ENCODE measurements at places on chromosomes 4 and X.

DNA sequence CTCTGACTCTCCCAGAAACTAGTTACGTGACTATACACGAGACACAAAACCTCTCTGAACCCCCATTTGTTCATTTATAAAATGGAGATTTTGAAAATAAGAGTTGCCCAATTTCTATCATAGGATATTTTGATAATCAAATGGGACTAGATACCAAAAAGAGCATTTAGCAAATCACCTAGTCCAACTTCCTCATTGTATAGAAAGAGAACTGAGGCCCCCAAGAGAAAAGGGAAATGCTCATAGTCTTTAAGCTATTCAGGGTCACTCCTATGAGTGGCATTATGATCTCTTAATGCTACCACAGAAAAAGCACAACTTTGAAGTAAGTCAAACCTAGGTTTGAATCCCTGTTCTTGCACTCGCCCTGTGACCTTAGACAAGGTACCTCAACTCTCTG, 62.7 kb downstream of the BMP15 start:
- no peak for DNase-seq

DNA sequence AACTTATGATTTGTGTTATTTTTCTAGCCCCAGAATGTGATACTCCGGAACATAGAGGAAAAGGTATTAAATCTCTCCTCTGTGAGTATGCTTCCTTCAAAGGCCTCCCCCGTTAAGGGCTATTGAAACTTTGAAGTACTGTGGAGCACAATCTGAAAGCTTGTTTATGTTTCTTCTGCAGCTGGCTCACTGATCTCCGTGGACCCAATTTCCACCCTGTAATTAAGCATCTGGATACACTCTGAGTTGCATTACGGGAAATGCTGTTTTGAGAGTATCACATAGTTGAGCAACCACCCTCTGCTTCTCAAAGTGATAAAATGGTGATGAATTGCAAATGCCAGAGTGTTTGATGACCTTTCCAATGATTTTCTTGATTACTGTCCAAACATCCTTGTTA, 296.8 kb upstream of the PABPC5 start:
- no peak for DNase-seq

- DNase-seq, result no peak
These were observed 15.2 kb upstream of the HMX1 start for GRCh38 chr4:8886612-8887406.

DNA sequence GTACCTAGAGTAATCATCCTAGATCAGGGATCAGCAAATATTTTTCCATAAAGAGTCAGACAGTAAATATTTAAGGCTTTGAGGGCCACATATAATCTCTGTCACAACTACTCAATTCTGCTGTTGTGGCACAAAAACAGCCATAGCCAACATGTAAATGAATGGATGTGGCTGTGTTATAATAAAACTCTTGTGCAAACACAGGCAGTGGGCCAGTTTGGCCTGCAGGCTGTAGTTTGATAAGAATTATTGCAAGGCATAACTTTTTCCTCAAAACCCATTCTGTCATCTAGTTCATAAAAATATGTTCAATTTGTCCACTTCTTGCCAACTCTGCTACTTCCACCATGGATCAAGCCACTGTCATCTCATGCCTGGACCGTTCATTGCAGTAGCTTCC, 39.4 kb upstream of the SHROOM4 start:
- DNase-seq, result no peak

- no peak for DNase-seq
These were observed 178.2 kb upstream of the HCCS start for GRCh38 chrX:10932842-10933440.

All from stimulated activated CD8-positive, alpha-beta memory T cell treated with anti-CD3 and anti-CD28 coated beads, Interleukin-4, amount 100 ng/mL, for 48 hours (primary cell).